ENCODE measurements at places on chromosomes 6 and 20.

DNA sequence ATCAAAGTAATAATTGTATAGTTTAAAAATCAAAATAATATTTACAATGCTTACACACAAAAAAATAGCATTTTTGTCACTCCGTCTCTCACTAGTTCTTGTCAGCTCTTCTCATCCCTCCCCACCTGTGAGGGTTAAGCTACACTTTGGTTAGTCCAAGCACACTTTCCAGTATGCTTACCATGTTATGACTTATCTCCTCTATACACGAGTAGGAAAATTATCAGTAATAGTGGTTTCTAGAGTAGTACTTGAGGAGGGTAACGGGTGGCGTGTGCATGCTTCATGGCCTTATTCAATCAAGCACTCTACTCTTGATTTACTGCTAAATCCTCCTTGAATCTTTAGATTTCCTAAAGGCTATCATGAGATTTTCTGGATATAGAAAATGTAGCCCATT is 443.7 kb downstream of the UTRN start:
- no peak for DNase-seq

DNA sequence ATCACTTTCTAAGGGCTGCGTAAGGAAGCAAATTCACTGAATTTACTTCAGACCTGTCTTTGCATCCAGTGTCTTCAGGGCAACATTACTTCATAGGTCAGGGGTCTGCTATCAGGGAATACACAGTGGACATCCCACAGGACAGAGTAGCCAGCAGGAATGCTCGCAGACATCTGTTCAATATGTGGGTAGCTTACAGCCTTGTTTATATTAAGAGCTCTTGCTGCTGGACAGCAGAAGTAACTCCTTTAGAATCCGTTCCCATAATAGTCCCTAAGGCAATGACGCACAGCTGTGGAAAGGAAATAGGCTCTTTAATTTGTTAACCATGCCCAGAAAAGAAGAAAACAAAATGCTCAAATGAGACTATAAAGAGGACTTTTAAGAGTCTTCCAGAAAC is 198.7 kb downstream of the MOXD1 start:
- DNase-seq: no peak

DNA sequence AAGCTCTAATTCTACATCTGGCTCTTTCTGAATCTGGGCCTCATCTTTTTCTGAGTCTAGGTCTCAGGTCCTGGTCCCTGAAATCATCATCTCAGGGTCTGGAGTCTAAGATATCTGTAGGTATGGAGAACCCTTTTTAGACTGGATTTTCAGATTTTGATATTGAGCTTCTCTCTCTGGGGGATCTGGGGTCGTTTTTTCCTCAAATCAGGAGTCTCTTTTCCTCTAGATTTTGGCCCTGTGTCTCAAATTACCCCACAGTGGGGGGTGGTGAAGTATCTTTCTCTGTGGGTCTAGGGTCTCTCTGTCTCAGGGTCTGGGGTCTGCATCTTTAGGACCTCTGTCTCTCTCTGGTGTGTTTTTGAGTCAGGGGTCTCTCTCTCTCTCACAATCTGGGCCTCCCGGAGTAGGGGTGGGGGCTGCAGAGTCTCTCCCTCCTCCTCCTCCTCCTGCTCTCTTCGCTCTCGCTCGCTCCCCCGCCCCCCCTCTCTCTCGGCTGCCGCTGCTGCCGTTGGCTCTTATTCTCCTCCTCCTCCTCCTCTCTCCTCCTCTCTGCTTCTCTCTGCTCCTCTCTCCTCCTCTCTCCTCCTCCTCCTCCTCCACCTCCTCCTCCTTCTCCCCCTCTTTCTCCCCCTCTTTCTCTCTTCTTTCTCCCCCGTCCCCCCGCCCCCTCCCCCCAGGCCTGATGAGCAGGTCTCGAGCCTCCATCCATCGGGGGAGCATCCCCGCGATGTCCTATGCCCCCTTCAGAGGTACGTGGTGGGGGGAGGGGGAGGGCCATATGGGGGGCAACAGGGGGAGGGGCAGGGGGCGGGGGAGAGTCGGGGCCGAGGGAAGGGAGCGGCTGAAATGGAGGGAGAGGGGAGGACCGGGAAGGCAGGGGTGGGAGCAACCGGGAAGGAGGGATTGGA is at the start of gene SYNGAP1:
Gene SYNGAP1, plus strand, starts transcription at position 486 of the 911 bp plus-strand sequence. Its CDS starts 200 bp downstream, at position 686.
- DNase-seq: no peak

DNA sequence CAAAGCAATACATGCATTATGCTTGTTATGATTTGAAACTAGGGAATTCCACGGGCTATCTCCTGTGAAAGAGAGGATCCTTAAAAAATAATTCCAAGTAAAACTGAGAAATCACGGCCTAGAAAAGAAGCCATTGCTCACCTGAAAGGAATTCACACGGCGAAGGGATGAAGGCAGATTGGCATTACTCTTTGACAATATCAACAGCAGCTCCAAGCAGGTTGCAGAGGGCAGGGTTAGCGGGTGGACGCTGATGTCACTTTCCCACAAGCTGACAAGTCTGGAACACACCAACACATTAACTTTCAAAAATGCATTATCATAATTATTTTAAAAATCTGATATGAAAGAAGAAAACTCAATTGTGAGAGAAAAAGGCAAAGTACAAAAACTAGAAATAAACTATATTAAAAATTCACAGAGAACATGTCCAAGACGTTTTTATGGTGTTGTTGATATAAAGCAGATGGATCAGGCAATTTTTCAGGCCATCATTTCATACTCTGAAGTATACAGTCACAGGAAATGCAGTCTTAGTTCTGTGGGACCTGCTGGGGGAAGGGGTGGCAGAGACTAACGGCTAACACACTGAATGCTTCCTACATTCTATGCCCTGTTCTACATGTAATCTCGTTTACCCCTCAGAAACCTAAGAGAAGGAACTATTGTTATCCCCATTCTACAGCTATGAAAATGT is 108.3 kb downstream of the UBE3D start:
- peak; percentile 62 for DNase-seq

DNA sequence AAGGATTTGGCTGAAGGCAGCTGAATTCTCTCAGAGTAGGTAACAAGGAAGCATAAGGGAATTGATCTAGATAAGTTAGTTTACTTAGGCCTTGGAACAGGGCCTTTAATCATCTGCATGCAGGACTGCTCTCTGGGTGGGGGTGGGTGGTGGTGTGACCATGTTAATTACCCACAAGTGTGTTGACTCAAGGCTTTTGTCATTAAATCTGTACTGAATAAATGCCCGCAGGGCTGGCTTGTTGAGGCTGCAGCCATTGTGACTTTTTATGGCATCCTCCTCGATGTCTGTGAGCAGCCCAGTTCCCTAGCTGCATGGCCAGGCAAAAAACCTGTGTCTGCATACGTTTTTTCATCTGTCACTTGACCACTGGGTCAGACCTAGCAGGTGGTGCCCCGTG is 63.5 kb upstream of the ASCC3 start:
- DNase-seq: no peak

DNA sequence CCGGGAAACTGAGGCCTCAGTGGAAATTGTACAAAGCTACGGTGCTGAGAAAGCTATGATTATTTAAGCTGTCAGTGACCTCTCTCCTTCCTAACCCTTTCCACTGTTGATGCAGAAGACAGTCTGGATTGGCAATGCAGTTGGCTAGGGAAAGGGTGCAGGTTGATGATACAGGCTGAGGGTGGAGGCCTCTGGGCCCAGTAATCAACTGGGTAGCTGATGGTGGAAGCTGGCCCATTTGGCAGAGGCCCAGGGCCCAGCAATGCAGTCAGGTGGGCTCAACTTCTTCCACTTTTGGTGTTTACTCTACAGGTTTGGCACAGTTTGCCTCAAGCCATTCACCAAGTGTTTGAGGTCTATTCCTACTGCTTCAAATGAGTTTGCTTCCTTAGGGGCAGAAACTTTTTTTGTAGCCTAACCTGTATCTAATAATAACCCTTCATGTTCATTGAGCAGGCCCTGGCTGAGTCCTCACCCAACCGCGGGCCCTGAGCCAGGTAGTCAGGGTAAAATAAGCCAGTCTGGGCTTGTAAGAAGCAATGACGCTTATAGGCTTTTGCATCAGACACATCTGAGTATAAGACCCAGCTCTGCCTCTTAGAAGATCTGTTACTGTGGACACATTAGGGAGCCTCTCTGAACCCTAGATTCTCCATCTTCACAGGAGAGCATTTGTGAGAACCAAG is 12.1 kb downstream of the BCL2L1 start:
- no peak for DNase-seq

DNA sequence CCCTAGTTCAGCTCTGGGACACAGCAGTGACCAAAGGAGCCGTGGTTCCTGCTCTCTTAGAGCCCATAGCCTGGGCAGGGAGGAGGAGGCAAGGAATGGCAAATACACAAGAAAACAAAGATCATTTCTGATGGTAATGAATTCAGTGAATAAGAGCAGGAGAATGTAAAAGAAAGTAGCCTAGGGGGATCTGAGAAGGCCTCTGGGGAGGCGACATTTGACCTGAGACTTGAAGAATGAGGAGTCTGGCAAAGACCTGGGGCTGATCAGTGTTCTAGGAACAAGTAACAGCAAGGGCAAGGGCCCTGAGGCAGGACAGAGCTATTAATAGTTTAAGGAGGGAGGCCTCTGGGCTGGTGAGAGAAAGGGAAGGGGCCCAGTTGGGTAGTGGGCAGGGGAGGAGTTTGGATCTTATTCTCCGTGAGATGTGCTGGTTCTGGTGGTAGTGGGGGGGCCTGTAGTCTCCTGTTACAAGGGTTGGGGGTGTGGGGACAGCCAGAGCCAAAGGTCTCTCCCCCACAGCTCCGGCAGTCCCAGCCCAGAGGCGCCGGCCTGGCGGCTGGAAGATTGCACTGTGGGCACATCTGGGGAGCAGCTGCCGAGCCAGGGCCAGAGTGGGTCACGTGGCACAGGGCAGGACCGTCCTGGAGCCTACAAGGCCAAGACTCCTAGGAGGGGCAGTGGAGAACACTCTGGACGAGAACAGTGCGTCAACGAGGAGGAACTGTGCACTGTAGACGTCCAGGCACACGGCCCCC is 9.3 kb upstream of the ID1 start:
- DNase-seq: no peak

DNA sequence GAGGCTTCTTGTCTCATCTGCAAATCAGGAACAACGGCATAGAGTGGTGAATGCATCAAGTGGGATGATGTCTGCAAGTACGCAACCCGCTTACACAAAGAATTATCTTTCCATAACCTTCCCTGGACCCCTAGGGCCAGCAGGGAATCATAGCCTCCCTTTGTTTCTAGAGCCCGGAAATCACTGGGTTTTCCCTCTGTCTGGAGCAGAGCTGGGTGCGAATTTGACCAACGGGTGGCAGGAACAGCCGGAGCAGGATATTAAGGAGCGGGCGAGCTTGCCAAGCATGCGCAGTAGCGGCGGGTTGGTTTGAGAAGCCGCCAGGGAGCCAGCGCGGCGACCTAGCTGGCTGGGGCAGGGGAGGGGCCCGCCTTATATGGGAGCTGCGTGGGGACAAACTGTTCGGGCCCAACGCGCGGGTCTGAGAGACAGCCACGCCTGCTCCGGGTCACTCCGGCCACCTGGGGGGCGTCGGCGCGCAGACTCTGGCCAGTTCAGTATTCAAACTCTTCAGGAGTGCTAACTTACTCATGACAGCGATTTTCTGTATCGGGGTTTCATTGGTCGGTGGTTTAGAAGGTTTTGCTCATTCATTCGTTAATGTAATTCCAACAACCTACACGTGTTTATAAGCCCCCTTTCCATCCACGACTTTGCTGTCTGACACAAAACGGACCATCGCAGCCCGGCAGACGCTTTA is 1.6 kb upstream of the KIF16B start:
- DNase-seq: peak; percentile 71

DNA sequence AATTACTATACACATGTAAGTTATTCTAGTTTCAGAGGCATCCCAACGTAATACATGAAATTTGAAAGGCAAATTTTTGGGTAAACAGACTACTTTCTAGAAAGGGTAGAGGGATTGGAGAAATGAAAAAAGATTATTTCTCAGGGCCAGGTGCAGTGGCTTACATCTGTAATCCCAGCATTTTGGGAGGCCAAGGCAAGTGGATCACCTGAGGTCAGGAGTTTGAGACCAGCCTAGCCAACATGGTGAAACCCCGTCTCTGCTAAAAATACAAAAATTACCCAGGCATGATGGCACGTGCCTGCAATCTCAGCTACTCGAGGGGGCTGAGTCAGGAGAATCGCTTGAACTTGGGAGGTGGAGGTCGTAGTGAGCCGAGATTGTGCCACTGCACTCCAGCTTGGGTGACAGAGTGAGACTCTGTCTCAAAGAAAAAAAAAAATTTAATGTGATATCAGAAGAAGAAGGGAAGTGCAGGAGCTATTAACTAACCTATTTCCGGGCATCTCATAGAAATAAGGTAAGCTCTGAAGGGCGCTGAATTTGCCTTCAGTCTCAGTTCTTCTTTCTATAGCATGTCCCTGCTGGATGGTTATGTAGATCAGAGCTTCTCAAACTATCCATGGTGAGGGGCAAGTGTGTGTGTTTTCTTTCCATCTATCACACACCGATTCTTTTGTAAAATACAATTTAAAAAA is 100.3 kb upstream of the MTHFD1L start:
- no peak for DNase-seq

GRCh38 chr20:44745598-44746366 is at the start of gene KCNK15:
KCNK15 (plus strand) TSS chr20:44745865; CDS start chr20:44745911, 46 bp downstream.
- no peak for DNase-seq

GRCh38 chr6:43367245-43367984 is 2.0 kb downstream of the ZNF318 start:
- no peak for DNase-seq

DNA sequence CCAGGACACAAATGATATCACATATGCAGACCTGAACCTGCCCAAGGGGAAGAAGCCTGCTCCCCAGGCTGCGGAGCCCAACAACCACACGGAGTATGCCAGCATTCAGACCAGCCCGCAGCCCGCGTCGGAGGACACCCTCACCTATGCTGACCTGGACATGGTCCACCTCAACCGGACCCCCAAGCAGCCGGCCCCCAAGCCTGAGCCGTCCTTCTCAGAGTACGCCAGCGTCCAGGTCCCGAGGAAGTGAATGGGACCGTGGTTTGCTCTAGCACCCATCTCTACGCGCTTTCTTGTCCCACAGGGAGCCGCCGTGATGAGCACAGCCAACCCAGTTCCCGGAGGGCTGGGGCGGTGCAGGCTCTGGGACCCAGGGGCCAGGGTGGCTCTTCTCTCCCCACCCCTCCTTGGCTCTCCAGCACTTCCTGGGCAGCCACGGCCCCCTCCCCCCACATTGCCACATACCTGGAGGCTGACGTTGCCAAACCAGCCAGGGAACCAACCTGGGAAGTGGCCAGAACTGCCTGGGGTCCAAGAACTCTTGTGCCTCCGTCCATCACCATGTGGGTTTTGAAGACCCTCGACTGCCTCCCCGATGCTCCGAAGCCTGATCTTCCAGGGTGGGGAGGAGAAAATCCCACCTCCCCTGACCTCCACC is 42.2 kb downstream of the SIRPA start:
- DNase-seq: no peak

- DNase-seq: no peak
These were observed 2.8 kb upstream of the PLCG1 start for GRCh38 chr20:41134362-41135186.

GRCh38 chr20:11469795-11470435 is 447.8 kb upstream of the BTBD3 start:
- no peak for DNase-seq

GRCh38 chr6:146050168-146050567 is 21.3 kb downstream of the GRM1 start:
- DNase-seq: no peak

- no peak for DNase-seq
These were observed 930 bp upstream of the RRAGD start for GRCh38 chr6:89413006-89413400.

All from RCC 7860 (cell line).